Astrocyte (in vitro differentiated cells and primary cell): ENCODE measurements at places on chromosomes 4 and X. TPM values are rescaled to one million over a fixed set of nuclear protein-coding genes. Genes with fewer than 3 reads are reported as not detected.

DNA sequence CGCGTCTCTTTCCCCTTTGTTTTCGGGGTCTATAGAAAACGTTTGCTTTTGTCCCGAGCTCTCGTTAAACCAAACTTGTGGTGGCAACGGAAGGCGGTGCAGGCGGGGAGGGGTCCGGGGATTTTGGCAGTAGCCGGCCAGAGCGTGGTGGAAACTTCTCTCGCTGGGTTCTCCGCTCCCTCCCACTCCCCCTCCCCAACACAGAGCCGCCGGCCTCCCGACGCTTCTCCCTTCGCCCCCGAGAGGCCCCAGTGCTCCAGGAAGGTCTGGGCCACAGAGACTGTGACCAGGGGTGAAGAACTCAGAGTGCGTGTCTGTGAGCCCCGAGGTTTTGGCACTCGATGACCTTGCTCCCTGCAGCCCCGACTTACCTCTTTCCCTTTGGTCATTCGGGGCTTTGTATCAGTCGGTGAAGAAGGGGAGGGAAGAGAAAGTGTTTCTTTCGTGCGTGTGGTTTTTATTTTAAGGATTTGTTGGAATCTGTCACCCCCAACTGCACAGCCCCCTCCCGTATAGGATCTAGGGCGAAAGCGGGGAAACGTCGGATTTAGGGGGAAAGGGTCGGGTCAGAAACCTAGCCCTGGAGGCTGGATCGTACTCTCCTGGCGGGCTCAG lies 9.0 kb upstream of the BCOR start:
- DNase-seq, result no peak

GRCh38 chr4:60133375-60133774 lies 1066.8 kb upstream of the ADGRL3 start:
- peak; percentile 74 for DNase-seq

GRCh38 chr4:119897260-119897659 lies 169.4 kb downstream of the MAD2L1 start:
- no peak for DNase-seq

GRCh38 chrX:112759966-112760365 lies 80.2 kb upstream of the LHFPL1 start:
- no peak for DNase-seq

- DNase-seq, result no peak
Observed at GRCh38 chrX:739611-740010, 109.0 kb downstream of the SHOX start.

DNA sequence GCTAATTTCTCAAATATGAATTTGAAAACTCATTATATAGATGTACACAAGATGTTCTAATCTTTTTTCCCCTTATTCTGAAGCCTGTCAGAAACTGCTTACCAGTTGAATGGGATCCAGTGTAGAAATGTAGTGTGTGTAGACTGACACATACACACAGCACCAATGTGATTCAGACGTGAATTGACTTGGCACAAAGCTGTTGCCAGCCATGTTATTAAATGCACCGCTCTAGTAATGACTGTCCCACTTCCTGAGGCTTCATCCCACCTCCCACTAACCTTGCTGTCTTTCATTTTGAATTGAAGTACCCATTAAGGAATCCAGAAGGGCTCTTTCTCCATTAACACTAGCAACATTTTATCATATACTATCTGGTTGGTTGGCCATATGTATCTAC lies 146.6 kb downstream of the PPA2 start:
- no peak for DNase-seq

Gene BTC
- total RNA-seq, result 0.20 and 0.26 TPM in 2 replicates

Gene RBMX2
- total RNA-seq, result 19.7 TPM in 2 replicates
